ENCODE measurements at places on chromosomes 12 and 14.

DNA sequence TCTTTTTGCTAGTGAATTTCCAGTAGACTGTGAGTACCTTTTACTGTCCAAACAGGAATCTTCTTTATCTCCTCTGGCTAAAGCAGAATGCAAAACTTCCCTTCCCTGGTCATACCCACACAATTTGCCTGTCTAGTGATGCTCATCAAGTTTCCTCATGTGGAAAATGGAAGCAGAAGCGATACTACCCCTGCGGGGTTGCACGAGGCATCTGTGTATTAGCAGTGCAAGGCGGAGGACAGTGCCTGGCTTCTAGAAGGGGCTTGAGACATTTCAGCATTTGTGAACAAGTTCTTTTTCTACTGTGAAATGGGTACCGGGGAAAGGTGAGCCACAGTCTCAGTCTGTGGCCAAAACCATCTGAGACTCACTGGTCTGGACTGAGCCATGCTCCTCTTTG, 340.9 kb downstream of the AACS start:
- DNase-seq, result no peak

DNA sequence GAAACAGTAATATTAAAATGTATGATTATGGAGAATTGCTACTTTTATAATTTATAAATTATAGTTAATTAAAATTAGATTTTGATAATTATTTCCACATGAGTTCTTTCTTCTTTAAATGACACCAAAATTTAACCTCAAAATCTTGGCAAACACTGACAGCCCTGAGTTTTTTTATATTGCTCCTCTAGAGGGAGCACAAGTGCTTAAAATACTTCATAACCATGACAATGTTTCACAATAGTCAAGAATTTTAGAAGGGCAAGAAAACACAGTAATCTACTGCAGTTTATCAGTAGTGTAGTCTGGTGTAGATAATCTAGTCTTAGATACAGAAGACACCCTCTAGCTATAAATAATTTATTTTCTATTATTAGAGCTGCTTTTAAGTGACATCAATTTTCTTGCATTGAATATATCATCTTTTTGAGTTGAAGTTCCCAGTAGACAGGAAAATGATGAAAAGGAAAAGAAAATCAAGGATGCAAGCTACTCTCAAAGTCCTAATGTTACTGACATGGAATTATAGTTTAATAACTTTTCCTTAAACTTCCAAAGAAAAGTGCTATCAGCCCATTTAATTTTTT, 14.3 kb upstream of the PTGER2 start:
- no peak for DNase-seq

DNA sequence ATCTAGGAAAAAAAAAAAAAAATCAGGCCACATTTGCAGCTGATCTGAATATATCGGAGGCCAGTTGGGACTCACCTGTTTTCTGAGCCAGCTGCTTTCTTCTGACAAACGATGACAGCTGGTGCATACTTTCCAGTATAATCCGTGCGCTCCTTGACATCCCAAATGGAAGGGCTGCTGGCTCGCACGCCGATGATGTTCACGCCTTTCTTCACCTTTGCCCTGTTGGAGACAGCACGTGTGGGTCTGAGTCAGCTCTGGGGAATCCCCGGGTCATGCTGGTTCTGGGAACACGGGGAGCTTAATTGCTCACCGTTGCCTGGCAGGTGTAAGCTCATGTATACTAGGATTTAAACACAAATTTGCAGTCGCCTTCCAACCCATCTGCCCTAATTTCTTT, 372.8 kb downstream of the TMEM132D start:
- DNase-seq, result no peak

GRCh38 chr14:89392181-89392580, 24.9 kb downstream of the FOXN3 start:
- DNase-seq, result no peak

- no peak for DNase-seq
These were observed 325.5 kb downstream of the RAD51B start for GRCh38 chr14:68145036-68145435.

DNA sequence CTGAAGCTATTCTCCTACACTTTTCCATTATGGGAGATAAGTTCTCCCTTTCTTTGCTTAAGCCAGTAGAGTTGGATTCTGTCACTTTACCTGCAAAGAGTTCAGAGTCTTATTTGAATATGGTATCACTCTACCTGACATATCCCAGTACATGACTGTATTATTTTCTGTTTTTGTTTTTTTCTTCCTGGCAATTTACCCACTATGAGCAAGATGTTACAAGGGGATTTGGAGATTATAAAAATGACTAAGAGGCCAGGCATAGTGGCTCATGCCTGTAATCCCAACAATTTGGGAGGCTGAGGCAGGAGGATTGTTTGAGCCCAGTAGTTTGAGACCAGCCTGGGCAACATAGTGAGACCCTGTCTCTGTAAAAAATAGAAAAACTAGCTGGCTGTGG, 46.4 kb upstream of the CHST11 start:
- DNase-seq, result no peak

GRCh38 chr14:53539489-53540126, 386.5 kb upstream of the DDHD1 start:
- peak; percentile 55 for DNase-seq

GRCh38 chr12:47781479-47782371, 8.7 kb downstream of the SLC48A1 start:
- DNase-seq, result peak; percentile 85

GRCh38 chr12:5165296-5165970, 121.8 kb downstream of the KCNA5 start:
- no peak for DNase-seq

DNA sequence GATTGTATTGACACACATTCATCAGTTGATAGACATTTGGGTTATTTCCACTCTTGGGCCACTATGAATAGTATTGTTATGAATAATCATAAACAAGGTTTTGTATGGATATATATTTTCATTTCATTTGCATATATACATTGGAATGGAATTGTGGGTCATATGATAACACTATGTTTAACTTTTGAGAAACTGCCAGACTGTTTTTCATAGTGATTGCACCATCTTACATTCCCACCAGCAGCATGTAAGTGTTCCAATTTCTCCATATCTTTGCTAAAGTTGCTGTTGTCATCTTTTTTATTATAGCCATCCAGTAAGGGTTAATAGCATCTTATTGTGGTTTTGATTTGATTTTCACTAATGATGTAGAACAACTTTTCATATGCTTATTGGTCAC, 198.5 kb upstream of the PPFIA2 start:
- no peak for DNase-seq

DNA sequence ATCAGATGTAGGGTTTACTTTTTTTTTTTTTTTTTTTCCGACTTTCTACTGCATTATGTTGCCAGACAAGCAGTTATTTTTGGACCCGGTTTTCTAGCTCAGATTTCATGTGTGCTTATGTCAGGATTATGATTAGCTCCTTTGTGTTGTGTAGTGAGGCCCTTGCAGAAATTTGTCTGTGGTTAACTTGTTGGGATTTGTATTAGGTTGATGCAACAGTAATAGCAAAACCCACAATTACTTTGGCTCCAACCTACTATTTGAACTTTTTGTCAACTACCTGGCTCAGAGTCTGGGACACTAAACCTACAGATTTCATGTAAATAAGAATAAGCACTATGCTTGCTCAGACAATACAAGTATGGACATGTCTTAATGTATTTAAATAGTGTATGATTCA, 44.1 kb upstream of the KCNJ8 start:
- no peak for DNase-seq

GRCh38 chr12:126789963-126790362, 1477.0 kb upstream of the TMEM132C start:
- no peak for DNase-seq

DNA sequence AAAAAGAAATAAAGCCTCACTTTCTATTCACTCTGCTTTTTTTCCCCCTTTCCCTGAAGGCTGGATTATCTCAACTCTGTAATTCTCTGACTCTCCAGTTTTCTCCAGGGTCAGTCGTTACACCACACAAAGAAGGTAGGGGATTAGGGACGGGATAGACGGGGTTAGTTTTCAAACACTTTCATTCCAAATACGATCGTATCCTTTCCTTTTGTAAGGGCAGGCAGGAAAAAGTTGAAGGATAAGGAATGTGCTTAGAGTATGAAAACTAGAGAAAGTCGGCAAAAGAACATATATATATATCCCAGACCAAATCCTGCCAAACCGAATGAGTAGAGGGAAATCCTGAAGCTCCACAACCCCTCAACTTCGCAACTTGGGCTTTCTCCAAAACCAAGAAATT, 581 bp upstream of the ESYT1 start:
- DNase-seq, result no peak

GRCh38 chr14:61113561-61114225, 132.6 kb downstream of the SLC38A6 start:
- no peak for DNase-seq

GRCh38 chr12:3055026-3055703, 22.0 kb upstream of the TSPAN9 start:
- DNase-seq, result no peak

DNA sequence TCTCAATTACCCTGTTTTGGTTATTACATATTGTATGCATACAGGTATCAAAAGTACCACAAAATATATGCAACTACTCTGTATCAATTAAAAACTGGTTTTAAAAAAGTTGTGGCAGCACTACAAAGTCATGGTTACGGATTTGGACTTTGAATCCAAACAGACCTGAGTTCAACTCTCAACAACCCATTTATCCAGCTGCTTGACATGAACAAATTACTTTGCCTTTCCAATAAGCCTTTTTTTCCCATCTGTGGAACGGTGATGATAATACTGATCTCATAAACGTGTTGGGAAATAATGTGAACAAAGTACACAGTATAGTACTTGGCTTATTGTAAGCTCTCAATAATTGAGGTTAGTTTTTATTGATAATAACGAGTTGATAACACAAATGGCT, 85.0 kb downstream of the MNAT1 start:
- no peak for DNase-seq

- DNase-seq, result no peak
These were observed 31.1 kb upstream of the INF2 start for GRCh38 chr14:104658325-104658712.

DNA sequence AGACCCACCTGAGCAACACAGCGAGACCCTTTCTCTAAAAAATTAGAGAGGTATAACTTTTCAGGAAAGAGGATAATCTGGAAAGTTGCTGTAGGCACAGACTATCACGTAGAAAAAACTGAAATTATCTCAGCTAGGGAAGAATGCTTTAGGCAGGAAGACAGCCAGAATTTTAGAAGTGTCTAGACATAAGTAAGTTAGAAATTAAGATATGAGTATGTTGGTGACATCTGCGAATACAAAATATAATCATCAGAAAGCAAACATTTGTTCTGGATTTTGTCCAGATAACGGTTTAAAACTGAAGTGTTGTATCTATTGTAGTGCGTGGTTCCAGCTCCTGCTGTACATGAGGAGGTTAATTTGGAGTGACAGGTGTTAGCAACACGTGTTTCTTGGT, 123.2 kb downstream of the FBXL14 start:
- no peak for DNase-seq

DNA sequence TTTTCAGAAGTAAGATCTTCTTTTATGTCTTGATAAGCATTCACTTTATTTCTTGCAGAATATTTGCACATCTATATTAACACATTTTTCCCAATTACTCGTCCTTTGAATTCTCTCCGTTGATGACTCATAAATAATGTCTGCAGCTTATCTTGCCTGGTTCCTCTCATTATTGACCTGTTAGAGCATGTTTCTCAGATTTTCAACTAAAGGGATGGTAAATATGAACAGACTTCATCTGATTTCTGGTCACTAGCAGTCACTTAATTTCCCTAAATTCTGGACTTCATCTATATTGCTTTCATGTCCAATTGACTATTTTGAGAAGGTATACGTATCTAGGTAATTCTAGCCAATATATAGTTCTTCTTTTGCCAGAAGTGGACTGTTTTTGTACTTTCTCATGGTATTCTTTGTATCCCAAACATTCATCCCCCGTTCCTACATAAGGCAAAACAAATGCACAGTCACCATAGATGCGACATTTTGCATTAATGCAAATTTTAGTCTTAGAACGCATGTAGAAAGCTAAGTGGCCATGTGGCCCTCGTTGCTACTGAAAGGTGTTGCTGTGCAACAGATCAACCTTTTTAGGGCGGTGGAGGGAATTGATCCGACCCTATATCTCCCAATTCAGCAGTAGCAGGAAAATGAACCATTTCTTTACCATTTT, 6.2 kb downstream of the PIK3C2G start:
- DNase-seq, result no peak

- DNase-seq, result peak; percentile 50
These were observed 3.3 kb downstream of the FLRT2 start for GRCh38 chr14:85533023-85533860.

GRCh38 chr14:61524936-61525292, 170.4 kb upstream of the HIF1A start:
- DNase-seq, result no peak

- DNase-seq, result no peak
These were observed 81.2 kb upstream of the ETV6 start for GRCh38 chr12:11568155-11568761.

- no peak for DNase-seq
These were observed 12.8 kb downstream of the ACADS start for GRCh38 chr12:120738252-120739030.

GRCh38 chr12:132057691-132058090, 86.4 kb downstream of the DDX51 start:
- no peak for DNase-seq

DNA sequence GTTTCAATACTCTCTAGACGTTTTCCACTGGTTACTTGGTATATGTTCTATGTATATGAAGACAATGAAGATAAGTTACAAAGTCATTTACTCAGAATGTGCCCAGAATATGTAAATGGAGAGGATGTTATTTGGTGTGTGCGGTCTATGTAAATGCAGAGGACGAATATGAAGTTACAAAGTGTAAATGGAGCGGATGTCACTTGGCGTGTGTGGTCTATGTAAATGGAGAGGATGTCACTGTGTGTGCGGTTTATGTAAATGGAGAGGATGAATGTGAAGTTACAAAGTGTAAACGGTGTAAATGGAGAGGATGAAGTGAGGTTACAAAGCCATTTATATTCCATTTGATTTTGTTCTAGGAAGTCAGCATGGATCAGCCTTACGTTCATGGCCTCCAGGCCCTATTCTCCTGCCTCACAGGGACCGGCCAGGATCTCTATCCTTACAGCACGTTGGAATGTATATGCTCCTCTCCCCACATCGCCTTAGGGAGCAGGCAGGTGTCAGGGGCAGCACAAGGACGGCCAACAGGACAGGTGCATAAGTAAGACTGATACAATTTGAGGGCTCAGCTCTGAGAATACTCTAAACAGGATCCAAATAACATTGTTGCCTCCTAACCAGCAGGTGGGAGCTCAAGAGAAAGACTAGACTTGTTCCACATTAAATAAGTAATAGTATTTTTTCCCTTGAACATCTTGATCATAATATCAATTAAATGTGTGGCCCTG, 42.4 kb downstream of the GLRX5 start:
- DNase-seq, result no peak

DNA sequence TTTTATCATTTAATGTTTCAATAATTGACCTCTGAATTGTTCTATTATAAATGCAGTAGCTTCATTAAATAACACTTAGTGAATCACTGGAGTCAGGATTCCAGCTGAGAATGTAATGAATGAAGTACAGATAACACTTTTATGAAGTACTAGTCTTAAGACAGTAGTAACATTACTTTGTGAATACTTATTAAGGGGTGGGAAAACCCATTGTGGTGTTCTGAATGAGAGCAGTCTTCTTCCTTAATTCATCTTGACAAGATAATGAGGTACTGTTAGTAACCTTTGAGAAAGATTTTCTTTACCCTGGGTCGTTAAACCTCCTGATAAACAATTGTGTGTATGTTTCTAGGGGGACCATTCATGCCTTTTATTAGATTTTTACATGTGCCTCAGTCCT, 12.7 kb downstream of the NUP107 start:
- DNase-seq, result no peak

All from breast epithelium (tissue), 4 donors.